Stimulated activated CD4-positive, alpha-beta T cell treated with anti-CD3 and anti-CD28 coated beads, Interleukin-1b, Interleukin-23, amount 100 ng/mL, for 1 hour (primary cell): ENCODE measurements at places on chromosomes 6 and 20.

- no peak for DNase-seq
Observed at GRCh38 chr6:30483677-30484279, 5.5 kb upstream of the HLA-E start.

- no peak for DNase-seq
Observed at GRCh38 chr6:7897461-7898192, 13.0 kb downstream of the TXNDC5 start.

- no peak for DNase-seq
Observed at GRCh38 chr6:51892750-51893149, 194.7 kb downstream of the PKHD1 start.

GRCh38 chr6:39422238-39422637, 99.7 kb upstream of the KCNK16 start:
- DNase-seq: no peak

DNA sequence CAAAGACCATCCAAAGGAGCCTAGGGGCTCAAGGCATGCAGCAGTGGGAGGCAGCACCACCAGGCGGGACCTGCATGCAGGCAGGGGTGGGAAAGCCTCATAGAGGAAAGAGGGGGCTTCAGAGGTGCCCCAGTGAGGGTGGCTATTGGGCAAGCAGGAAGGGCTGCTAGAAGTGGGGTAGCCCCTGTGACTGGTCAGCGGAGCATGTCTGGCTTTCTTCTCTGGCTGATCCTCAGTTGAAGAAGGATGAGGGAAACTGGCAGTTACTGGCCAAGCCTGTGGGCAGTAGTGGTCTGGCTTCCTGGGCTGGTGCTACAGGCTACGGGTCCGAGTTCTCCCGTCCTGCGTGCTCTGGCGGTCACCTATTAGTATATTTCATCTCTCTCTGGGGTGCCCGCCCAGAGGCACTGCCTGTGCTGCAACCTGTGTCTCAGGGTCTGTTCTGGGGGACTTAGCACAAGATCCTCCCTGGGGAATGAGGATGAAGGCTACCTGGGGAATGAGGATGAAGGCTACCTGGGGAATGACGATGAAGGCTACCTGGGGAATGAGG, 35.9 kb upstream of the CST7 start:
- no peak for DNase-seq

DNA sequence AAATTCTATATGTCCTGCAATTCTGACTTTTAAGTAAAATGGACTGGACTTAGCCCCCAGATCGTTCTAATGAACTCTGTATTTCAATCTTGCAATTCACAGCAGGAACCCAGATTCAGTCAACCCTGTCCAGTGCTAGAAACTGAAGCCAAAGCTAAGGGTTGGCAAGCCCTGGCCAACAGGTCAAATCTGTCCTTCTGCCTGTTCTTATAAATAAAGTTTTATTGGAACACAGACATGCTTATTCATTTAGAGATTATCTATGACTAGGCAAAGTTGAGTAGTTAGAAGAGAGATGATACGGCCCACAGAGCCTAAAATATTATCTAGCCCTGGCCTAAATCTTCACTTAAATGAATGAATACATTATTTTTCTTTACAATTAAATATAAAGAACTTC, 339.2 kb upstream of the JARID2 start:
- DNase-seq: no peak

GRCh38 chr20:7411075-7411474, 529.2 kb downstream of the HAO1 start:
- DNase-seq: no peak

DNA sequence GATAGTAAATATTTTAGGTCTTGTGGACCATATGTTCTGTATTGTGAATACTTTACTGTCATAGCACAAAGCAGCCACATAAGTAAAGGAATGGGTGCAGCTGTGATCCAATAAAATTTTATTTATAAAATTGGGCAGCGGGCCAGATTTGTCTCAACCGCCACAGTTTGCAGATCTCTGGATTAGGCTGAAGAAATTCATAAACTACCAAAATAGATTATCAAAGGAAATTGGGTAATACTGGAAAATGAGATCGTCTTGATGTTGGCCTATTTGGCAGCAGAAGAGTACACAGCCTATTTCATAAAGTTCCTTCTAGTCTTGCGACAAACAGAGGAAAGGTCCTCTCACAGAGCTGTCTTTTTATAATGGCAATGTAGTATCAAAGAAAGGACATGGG, 69.8 kb downstream of the DZANK1 start:
- DNase-seq: no peak

- no peak for DNase-seq
Observed at GRCh38 chr6:14763139-14763538, 482.7 kb upstream of the JARID2 start.

DNA sequence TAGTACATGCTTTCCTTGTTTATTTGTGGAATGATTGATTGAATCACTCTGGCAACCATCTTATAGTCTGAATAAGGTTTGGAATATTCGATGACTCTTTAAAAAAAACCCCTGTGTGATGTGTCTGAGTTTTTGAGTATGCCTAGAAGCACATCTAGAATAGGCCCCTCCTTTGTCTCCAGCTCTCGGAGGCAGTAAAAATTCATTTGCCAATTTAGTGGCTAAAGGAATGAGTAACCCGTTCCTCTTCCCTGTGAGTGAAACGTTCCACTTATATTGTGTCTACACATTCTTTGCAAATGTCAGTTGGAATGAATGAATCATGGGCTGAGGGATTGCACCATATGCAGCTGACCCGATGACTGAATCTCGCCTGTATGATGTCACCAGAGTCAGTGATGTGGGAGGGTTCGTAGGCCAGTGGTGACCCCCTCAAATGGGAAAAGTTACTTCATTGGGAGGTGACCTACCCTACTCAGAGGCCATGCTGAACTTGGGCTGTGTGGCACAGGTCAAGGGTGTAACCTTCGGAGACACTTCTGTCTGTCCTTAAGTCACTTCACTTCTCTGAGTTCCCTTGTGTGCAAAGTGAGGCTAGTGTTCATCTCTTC, 21.6 kb downstream of the MOCS3 start:
- DNase-seq: no peak

DNA sequence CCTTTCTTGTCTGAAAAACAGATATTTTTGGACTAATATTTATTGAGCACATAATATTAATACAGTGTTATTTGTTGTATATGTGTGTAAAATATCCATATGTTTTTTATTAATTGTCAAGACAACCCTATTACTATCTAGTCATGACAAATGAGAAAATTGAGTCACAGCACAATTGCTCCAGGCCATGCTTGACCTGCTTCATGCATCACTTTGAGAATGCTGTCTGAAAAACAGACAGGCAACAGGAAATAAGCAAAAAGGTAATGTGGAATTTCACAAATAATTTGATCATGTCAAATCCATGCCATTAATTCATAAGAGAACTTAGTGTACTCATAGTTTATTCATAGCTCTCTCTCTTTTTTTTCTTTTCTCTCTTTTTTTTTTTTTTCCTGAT, 246.5 kb downstream of the RIMS1 start:
- DNase-seq: no peak
